ENCODE measurements at places on chromosomes 7 and 10.

GRCh38 chr10:58781873-58782488 lies 269.3 kb downstream of the BICC1 start:
- DNase-seq = no peak

DNA sequence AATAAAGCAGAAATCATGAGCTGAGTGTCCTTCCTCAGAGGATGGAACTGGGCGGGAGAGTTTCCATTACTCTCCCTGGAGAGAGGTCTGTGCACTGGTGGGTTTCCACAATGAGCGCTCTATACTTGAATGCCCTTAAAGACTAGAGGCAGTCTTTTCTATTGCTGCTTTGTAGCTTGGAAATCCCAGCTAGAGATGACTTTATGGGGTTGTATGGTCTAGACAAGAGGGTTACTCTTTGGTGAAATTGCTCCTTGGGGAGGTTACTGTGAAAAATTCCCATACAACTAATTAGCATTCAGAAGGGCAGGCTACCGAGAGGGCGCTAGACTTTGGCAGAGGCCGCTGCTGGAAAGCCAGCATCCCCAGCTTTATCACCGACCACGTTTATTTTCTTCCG lies 136.8 kb downstream of the TAX1BP1 start:
- DNase-seq = no peak

DNA sequence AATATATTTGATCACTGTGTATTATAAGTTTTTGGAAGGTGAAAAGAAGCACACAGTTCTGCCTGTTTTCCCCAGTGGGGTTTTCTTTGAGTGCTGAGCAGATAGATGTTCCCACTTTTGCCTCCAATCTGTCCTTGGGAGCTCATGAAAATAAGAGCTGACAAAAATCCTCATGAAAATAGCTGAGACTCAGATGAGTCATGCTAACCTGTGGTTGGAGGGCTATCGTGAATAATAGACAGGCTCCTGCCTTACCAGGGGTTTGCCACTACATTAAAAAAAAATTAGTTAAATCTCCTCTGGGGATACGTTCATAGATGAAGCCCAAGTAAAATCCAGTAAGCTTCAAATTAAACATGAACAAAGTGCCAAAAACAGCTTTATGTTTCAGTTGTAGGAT lies 10.9 kb upstream of the AOAH start:
- DNase-seq = no peak

GRCh38 chr7:140581411-140581810 lies 59.2 kb downstream of the DENND2A start:
- no peak for DNase-seq
